Activated CD8-positive, alpha-beta memory T cell treated with anti-CD3 and anti-CD28 coated beads, Interleukin-2, amount 50 U/mL, for 4 hours (primary cell): ENCODE measurements at places on chromosomes 2 and 18.
A peak's percentile ranks its signal among the peaks of the same experiment; 100 is the strongest.

DNA sequence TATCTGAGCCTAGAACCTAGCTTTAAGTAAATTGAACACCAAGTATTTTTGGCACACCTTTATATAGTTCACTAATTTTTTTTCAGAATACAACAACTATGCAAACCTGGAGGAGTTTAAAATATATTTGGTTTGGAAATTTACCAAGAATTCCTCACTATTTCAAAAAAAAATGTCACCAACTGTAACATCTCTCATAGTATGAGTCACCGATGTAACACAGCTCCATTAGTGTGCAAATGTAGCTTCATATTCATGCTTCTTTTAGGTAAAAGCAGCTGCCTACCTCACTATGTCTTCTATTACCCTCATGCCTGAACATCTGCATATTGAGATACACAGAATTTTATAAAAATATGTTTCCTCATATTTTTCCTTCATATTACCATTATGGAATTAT is 80.5 kb downstream of the NRXN1 start:
- DNase-seq, result no peak

GRCh38 chr2:31319406-31320175 is 85.6 kb downstream of the EHD3 start:
- DNase-seq, result no peak

DNA sequence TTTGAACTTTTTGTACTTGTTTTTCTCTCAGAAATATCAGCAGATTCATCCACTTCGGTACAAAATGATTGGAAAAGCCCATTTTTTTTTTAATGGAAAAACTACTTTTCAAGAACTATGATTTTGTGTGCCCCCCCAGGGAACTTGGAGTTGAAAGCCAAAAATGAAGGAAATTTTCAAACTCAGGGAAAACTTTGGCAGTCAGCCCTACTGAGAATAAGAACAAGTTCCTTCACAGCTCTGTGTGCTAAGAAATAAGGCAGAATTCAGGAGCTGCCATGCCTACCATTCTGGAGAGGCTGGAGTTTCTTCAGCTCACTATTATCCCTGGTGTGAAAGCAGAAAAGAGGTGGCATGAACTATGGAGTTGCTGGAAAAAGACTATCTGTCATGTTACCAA is 226.0 kb upstream of the SLC35G4 start:
- no peak for DNase-seq

DNA sequence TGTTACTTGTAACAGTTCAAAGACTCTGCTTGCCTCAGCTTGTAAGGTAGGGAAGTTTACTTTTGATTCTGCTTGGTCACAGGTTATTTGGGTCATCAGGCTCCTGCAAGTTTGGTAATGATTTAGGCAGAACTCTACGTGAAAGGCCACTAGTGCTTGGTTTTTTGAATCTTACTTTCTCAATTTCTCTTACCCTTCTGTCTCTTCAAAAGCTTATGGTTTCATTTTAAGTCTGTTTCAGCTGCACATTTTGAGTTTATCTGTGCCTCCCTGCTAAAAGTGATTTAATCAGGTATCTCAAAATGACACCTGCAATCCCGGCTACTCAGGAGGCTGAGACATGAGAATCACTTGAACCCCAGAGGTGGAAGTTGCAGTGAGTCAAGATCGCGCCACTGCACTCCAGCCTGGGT is 26.3 kb upstream of the MOCOS start:
- DNase-seq, result no peak

- peak; percentile 56 for DNase-seq
Observed at GRCh38 chr2:218569038-218569431, 396 bp downstream of the CNOT9 start.

DNA sequence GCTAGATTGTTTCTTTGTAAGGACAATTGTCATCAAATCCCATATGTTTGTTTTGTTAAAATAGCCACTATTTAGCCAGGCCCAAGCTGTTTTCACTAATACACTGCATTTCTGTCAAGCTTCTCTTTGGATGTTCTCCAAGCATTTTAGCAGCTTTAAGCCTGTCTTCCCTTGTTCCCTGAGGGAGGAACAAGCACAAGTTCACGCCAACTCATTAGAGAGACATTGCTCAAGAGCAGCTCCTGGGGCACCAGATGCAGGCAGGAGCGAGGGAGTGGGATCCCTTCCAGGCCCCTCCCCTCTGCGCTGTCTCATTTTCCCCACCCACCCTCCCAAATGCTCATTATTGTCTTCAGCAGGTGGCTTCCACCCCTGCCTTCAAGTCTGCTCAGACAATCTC is 32.6 kb upstream of the PPP3R1 start:
- no peak for DNase-seq

DNA sequence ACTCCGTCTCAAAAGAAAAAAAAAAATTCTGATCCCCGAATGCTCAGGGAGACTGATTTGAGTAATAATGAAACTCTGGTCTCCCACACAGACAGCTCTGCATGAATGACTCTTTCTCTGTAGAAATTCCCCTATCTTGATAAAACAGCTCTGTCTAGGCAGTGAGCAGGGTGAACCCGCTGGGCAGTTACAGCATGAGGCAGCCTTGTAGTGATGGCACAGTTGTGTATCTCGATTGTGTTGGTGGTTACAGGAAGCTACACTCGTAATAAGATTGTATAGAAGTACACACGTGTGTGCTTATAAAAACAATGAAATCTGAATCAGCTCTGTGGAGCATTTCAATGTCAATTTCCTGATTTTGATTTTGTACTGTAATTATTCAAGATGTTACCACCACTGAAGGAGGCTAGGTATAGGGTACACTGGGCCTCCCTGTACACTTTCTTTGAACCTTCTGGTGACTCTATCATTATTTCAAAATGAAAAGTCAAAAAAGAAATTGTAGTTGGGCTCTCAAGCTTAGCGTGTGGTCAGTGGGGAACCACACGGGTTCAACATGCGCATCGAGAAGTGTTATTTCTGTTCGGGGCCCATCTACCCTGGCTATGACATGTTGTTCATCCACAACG is 34.9 kb upstream of the ATP8B1 start:
- DNase-seq, result no peak

DNA sequence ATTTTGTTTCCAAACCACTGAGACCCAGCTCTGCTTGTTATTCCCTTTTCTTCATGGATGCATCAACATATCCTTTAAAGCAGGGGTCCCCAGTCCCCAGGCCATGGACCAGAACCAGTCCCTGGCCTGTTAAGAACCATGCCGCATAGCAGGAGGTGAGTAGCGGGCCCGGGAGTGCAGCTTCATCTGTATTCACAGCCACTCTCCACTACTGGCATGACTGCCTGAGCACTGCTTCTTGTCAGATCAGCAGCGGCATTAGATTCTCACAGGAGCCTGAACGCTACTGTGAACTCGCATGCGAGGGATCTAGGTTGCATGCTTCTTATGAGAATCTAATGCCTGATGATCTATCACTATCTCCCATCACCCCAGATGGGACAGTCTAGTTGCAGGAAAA is 1.6 kb upstream of the POLI start:
- no peak for DNase-seq
